Natural killer cell (primary cell): ENCODE measurements at places on chromosomes 4 and X.

- no peaks in the 10 kb centered on the region for H3K4me1 ChIP-seq
- no peak for DNase-seq
- no peaks in the 10 kb centered on the region for H3K27me3 ChIP-seq
- no peak overlapping the region for H3K27ac ChIP-seq
- no peaks in the 10 kb centered on the region for H3K36me3 ChIP-seq
These were observed 314.1 kb downstream of the STK32B start for GRCh38 chr4:5365071-5366008.

DNA sequence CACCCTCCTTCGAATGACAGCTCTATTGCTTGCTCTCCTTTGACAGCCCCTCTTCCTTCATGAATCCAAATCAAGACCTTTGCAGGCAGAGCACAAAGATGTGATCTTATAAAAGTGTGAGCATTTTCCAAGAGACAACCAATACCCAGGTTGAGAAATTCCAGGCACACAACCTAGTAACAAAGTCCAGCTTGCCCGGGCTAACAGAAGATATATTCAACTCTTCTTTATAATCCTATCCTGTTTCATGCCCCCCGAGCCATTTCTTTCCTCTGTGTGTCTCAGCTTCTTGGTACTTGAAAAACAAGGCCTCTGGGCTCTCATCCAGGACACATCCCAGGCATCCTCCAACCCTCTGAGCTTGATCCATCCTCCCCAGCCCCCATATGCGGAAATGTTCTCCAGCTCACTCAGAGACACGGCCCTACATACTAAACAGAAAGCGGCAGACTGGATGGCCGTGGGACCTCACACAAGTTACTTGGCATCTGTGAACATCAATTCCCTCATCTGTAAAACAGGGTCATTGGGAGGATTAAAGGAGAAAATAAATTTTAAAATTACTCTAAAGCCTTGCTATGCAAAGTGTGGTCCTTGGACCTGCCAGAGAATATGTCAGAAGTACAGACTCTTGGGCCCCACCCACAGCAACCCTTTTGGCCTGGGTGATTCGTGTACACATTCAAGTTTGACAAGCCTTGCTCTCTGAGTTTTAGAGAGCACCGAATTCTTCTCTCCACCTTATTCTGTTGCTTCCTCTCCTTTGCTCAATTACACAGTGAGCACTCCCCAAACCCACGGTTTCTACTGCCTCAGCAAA lies 627.0 kb downstream of the BCOR start:
- no peak overlapping the region for H3K4me3 ChIP-seq
- no peaks in the 10 kb centered on the region for H3K27me3 ChIP-seq
- no peaks in the 10 kb centered on the region for H3K4me1 ChIP-seq
- H3K36me3 ChIP-seq, result no peaks in the 10 kb centered on the region
- H3K27ac ChIP-seq, result no peak overlapping the region

DNA sequence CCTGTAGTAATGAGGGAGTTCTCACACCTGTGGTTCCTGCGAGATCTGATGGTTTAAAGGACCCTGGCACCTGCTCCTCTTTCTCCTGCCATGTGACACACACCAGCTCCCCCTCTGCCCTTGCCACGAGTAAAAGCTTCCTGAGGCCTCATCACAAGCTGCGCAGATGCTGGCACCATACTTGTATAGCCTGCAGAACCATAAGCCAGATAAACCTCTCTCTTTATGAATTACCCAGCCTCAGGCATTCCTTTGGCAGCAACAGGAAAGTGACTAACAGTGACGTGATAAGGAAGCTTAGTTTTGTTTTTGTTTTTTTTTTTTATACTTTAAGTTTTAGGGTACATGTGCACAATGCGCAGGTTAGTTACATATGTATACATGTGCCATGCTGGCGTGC lies 130.9 kb downstream of the AFAP1 start:
- H3K27me3 ChIP-seq, result no peaks in the 10 kb centered on the region
- H3K36me3 ChIP-seq, result no peaks in the 10 kb centered on the region
- H3K27ac ChIP-seq, result no peak overlapping the region
- H3K4me3 ChIP-seq, result no peak overlapping the region
- no peaks in the 10 kb centered on the region for H3K4me1 ChIP-seq

GRCh38 chrX:69510137-69510715 lies 6.1 kb downstream of the NALF2 start:
- H3K27ac ChIP-seq, result no peak overlapping the region
- DNase-seq, result no peak
- H3K4me3 ChIP-seq, result no peak overlapping the region
- H3K36me3 ChIP-seq, result no peaks in the 10 kb centered on the region
- H3K27me3 ChIP-seq, result peaks cover 4% of the 10 kb centered on the region

DNA sequence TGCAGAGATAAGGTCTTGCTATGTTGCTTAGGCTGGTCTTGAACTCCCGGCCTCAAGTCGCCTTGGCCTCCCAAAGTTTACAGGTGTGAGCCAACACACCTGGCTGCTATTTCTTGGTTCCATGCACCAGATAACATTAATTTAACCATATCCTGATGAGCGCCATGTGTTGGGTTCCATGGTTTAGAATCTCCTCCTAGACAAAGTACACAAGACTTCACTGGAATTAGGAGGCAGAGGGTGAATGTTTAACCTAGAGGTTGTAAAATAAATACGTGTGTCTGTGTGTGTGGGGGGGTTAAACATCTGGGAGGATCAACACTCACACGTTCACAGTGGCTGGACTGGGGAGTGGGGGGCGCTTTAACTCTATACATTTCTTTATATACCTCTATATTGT lies 32.4 kb upstream of the SORCS2 start:
- no peak for DNase-seq
- H3K36me3 ChIP-seq, result no peaks in the 10 kb centered on the region
- no peak overlapping the region for H3K4me3 ChIP-seq
- no peak overlapping the region for H3K27ac ChIP-seq

DNA sequence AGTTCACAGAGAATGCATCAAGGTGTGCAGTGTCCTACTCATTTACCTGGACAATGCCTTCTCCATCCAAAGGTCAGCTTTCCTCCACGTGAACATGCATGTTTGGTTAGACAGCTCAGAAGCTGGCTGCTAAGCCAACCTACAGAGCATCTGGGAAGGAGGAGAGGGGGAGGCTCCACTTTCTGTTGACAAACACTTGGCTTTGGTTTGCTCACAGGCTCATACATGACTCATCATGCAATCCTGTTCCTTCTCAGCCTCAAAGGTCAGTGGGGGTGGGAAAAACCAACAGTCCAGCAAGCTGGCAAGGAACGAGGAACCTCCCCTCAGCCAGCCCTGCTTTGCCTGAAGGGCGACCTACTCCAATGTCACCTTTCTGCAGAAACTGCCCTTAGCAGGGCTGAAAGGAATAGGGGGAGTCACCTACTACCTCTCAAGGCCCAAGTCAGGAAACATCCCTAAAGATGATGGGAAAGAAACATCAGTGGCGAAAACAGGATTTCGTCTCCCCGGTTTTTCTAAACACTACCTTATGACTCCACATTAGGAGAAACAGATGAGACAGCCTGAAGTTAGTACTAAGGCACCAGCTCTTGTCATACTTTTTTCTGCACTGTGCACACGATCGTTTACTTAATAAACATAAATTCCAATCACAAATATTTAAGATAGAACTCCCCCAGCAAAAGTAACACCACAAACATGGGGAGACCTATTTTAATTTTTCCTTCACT lies 37.9 kb downstream of the RELL1 start:
- no peaks in the 10 kb centered on the region for H3K27me3 ChIP-seq
- no peak overlapping the region for H3K4me3 ChIP-seq
- no peak overlapping the region for H3K27ac ChIP-seq
- H3K4me1 ChIP-seq, result no peaks in the 10 kb centered on the region

DNA sequence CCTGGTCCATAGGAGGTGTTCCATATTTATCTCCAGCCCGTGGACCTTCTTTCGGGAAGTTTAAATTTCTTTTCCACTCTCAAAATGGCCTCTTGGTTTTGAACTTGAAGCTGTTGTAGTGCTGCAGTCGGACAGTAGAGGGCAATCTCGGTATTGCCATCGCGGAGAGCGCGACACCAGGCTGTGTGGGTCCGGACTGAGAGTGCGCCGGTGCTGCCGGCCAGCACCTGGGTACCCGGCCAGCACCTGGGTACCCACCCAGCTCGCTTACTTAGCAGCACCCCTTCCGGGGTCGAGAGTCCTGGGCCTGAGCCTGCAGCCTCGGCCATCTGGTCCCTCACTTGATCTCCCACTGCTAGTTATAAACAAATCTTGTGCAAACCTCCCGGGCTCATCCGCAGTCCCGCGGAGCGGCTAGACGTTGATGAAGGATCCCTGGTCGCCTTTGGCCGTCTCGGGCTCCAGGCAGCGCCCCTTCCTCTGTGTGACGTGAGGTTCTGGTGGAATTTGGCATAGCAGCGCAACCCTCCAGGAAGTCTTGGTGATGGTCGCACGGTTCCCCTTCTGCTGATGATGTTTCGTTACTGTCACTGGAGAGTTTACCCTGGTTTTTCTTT lies 18.0 kb downstream of the FAM9A start:
- no peak overlapping the region for H3K27ac ChIP-seq
- no peaks in the 10 kb centered on the region for H3K4me1 ChIP-seq
- H3K27me3 ChIP-seq, result no peaks in the 10 kb centered on the region
- no peaks in the 10 kb centered on the region for H3K36me3 ChIP-seq
- no peak for DNase-seq
- no peak overlapping the region for H3K4me3 ChIP-seq

DNA sequence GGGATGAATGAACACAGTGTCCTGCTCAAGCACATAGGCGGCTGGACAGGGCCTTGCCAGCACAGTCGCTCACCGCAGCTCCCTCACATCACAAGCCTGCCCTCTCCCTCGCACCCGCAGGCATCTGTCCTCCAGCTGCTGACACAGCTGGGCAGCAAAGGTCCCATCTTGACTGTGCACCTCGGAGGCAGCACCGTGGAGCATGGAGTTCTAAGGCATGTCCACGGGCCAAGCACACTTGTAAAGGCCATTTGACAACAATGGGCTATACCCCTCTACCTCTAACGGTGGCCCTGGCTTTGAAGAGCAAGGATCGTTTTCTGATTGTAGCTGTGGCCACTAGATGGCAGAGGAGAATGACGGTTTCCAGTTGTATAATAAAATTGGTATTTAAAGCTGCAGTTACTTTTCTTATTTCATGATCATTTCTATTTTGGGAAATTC lies 53.8 kb downstream of the APLN start:
- peaks cover 21% of the 10 kb centered on the region for H3K4me1 ChIP-seq
- H3K27me3 ChIP-seq, result no peaks in the 10 kb centered on the region

- H3K27ac ChIP-seq, result no peak overlapping the region
- DNase-seq, result no peak
- H3K27me3 ChIP-seq, result no peaks in the 10 kb centered on the region
These were observed 373.1 kb upstream of the HS3ST1 start for GRCh38 chr4:11801466-11802446.

- no peak for DNase-seq
- H3K27ac ChIP-seq, result no peak overlapping the region
- H3K27me3 ChIP-seq, result no peaks in the 10 kb centered on the region
- no peak overlapping the region for H3K4me3 ChIP-seq
- no peaks in the 10 kb centered on the region for H3K36me3 ChIP-seq
These were observed 87.1 kb upstream of the INPP4B start for GRCh38 chr4:142933207-142933606.

DNA sequence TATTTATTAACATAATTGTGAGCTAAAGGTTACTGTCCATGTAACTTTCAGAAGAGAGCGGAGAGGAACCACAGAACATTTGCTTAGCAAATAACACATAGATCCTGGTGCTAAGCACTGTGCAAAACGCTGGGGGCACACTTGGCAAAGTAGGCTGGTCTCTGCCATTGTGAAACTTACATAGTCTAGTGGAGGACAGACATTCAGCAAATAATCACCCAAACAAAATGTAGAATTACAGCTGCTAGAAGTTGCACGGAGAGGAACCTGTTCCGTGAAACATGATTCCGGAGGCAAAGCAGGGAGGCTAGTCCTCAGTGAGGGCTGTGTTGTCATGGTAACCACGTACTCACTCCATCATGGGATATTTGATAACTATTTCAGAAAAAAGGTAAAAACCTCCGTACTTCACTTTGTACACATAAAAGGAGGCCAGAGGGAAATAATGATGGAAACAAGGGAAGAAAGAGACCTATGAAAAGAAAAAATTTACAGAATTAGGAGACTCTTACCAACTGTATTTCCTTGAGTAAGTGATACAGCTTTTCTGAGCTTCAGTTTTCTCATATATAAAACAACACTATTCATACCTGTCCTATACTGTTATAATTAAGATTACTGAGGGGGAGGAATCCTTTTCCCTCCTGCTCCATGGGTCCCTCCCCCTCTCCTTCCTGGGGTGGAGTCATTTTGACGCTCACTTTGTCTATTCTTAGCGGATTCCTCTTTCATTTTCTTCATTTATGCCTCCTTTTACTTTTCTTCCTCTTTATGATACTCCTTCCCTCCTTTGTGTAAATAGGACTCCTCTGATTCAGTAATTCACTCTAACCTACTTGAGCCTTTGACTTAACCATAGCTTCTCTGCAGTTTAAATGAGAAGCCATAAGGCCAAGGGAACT lies 825 bp upstream of the RASGEF1B start:
- H3K27me3 ChIP-seq, result no peaks in the 10 kb centered on the region
- peaks cover 25% of the 10 kb centered on the region for H3K4me1 ChIP-seq
- H3K27ac ChIP-seq, result peak overlapping the region; percentile 94
- H3K36me3 ChIP-seq, result no peaks in the 10 kb centered on the region
- DNase-seq, result peak; percentile 85

DNA sequence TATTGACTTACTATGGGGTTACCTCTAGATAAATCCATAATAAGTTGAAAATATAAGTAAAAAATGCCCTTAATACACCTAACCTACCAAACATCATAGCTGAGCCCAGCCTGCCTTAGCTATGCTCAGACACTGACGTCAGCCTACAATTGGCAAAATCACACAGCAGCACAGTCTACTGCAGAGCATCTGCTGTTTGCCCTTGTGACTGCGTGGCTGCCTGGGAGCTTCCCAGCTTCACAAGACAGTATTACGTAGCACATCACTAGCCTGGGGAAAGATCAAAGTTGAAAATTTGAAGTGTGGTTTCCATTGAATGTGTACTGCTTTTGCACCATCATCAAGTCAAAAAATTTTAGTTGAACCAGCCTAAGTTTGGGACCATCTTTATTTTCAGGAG lies 8.8 kb downstream of the HTT-AS start:
- no peak overlapping the region for H3K4me3 ChIP-seq
- H3K27me3 ChIP-seq, result no peaks in the 10 kb centered on the region
- DNase-seq, result no peak
- H3K36me3 ChIP-seq, result no peaks in the 10 kb centered on the region
- H3K4me1 ChIP-seq, result no peaks in the 10 kb centered on the region

- H3K27ac ChIP-seq, result no peak overlapping the region
- H3K4me1 ChIP-seq, result no peaks in the 10 kb centered on the region
- peak; percentile 0 for DNase-seq
- H3K4me3 ChIP-seq, result no peak overlapping the region
- no peaks in the 10 kb centered on the region for H3K27me3 ChIP-seq
- H3K36me3 ChIP-seq, result no peaks in the 10 kb centered on the region
These were observed 221.6 kb upstream of the FTHL17 start for GRCh38 chrX:31293409-31293808.
